ENCODE measurements at places on chromosomes 16 and 17.
A peak's percentile ranks its signal among the peaks of the same experiment; 100 is the strongest.

DNA sequence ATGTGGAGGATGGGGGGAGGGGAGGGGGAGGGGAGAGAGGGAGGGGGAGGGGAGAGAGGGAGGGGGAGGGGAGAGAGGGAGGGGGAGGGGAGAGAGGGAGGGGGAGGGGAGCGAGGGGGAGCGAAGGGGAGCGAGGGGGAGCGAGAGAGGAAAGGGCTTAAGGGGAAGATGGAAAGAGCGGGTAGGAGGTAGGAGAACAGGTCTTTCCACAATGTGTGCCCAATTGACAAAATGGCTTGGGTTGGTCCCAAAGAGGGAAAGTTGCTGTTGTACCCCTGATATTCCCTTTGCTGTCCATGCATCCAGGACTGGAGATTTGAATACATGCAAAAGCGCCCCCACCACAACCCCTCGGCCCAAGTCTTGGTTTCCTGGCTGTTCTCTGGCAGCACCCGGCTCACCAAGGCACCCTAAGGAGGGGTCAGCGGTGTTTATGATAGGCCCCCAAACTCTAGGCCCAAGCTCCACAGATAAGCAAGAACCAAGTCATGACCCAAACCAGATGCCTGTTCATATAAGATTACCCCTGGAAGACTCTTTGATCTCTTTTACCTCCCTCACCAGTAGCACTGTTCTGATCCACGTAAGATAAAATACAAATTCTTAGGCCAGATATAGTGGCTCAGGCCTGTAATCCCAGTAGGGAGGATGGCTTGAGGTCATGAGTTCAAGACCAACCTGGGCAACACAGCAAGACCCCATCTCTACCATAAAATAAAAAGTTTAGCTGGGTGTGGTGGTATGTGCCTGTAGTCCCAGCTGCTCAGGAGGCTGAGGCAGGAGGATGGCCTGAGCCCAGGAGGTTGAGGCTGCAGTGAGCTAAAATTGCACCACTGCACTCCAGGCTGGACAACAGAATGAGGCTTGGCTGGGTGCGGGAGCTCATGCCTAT lies 119.6 kb downstream of the ZFHX3 start:
- DNase-seq: no peak

- no peak for DNase-seq
These were observed 166.6 kb upstream of the SHISA6 start for GRCh38 chr17:11074451-11074850.

GRCh38 chr16:56936491-56936890 lies 4.5 kb downstream of the HERPUD1 start:
- no peak for DNase-seq

GRCh38 chr16:25411396-25412081 lies 153.9 kb upstream of the ZKSCAN2 start:
- DNase-seq: no peak

DNA sequence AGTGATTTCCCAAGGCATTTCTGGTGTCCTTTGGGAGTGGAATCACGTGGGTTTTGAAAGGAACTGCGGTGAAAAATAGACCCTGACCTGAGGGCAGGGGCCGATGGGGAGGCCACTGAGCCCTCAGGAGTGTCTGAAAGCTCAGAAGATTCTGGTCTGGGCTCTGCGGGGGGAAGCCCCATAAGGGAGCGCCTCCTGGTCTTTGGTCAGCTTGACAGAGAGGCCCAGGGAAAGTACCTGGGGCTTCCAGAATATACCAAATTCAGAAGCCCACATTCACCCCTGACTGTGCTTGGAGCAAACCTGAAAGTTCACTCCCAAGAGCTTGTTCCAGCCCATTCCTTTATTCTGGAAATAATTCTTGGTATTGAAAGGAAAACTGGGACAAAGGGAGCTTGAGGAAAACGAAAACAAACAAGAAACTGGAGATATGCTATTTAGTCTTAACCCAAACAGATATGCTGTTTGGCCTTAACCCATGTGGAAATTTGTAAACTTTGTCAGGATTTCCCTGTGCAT lies 23.2 kb upstream of the NAGLU start:
- no peak for DNase-seq

- no peak for DNase-seq
These were observed 23.4 kb downstream of the LPCAT2 start for GRCh38 chr16:55532227-55532626.

GRCh38 chr16:28837672-28838557 lies 8.2 kb downstream of the TUFM start:
- DNase-seq: no peak

DNA sequence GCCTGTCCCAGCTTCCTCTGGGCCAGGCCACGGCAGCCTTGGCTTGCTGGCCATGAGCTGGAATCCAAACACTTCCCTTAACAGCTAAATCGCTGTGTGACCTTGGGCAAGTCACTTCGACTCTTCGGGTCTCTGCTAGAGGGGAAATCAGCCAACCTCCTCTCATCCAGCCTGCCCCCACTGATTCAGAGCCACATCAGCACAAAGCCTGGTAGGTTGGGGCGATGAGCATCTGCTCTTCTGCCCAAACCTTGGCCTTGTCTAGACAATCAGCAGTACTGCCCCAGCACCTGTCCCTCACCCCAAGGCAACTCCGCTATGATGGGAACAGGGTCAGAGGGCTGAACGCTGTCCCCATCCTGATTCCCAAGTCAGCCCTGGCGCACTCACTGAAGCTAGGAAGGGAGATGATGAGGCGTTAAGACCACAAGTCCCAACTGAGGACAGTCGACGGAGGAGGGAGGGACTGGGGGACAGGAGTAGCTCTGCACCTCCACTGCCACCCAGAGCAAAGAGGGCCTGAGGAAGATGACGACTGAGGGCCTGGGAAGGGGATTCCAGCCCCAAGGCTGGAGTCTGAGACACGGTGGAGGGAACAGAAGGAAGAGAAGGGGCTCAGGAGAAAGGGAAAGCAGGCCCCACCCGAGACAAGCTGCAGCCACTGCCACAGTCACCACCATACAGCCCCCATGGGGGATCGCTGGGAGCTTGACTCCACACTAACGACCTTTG lies 1.3 kb downstream of the CLUH start:
- no peak for DNase-seq

- DNase-seq: peak; percentile 66
These were observed at the start of gene ABAT for GRCh38 chr16:8674413-8675022. Gene ABAT (plus strand): TSS chr16:8674617. CDS start chr16:8735740, 61,123 bp downstream.

GRCh38 chr17:34299956-34300577 lies 14.5 kb downstream of the CCL11 start:
- DNase-seq: no peak

DNA sequence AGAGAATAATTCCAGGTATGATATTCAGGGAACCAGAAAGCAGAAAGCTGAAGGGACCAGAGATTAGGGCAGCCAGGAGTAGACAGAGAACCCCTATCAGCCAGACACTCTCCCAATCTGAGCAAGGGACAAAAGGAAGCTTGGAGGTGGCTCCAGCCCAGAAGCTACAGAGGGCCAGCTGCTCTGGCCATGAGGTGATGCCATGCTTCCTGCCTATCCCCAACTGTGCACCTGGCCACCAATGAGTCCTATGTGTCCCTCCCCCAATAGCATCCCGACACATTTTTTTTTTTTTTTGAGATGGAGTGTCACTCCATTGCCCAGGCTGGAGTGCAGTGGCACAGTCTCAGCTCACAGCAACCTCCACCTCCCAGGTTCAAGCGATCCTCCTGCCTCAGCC lies 30.0 kb downstream of the NSMCE1 start:
- DNase-seq: no peak

GRCh38 chr17:41919165-41919817 lies 540 bp upstream of the ACLY start:
- DNase-seq: peak; percentile 12

DNA sequence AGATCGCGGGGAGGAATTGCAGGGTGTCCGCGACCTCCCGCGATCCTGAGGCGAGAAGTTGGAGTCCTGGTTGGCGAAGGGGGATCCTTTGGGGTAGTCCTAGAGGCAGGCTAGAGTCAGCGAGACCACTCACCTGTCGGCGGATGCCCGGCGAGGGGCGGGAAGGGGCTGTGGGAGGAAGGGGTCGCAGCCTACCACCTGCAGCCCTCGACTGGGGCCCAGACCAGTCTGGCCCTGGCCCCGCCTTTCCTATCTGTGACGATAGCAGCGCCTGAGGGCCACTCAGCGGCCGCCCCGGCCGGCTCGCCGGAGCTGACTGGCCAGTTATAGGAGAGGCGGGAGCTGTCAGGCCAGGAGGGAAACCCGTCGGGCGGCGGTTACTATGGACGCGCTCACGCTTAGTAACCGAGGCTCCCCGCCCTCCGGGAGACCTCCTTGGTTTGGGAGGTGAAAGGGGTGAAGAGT lies at the start of gene TEKT3:
Gene TEKT3 (minus strand): TSS at position 213 of the 465 bp plus-strand sequence. CDS start 10,012 bp downstream, outside the sequence.
- no peak for DNase-seq

DNA sequence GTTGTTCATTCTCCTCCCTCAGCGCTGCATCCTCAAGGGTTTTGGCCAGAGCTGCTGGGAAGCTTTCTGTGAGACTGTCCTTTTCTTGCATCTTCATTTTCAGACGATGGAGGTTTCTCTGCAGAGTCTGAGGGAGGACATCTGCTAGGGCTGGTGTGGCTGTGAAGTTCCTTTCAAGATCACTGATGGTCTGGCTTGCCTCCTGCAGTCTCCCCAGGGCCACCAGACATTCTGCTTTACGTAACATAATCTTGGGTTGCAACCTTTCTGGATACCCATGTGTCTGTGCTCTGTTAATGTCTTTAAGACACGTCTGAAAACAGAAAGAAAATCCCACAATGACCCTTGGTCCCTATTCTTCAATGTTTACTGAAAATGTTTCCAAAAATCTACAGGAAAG lies 29.0 kb downstream of the SMYD4 start:
- no peak for DNase-seq

GRCh38 chr16:53219795-53220454 lies 165.1 kb downstream of the CHD9 start:
- DNase-seq: no peak

DNA sequence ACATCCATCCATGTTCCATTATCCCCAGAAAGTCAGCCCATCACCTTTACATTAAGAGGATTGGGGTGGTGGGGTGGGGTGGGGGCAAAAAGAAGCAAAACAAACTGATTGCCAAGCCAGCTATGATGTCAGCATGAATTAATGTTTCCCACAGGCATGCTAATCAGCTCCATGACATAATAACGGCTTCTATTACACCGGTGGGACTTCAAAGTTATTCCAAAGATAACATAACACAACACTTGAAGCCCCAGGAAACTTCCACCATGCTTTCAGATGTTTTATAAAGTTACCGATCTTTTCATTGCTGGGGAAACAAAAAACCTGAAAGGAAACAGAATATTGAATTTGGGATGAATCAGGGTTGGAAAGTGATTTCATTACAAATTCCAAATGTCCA lies 155.9 kb upstream of the IRX5 start:
- no peak for DNase-seq

DNA sequence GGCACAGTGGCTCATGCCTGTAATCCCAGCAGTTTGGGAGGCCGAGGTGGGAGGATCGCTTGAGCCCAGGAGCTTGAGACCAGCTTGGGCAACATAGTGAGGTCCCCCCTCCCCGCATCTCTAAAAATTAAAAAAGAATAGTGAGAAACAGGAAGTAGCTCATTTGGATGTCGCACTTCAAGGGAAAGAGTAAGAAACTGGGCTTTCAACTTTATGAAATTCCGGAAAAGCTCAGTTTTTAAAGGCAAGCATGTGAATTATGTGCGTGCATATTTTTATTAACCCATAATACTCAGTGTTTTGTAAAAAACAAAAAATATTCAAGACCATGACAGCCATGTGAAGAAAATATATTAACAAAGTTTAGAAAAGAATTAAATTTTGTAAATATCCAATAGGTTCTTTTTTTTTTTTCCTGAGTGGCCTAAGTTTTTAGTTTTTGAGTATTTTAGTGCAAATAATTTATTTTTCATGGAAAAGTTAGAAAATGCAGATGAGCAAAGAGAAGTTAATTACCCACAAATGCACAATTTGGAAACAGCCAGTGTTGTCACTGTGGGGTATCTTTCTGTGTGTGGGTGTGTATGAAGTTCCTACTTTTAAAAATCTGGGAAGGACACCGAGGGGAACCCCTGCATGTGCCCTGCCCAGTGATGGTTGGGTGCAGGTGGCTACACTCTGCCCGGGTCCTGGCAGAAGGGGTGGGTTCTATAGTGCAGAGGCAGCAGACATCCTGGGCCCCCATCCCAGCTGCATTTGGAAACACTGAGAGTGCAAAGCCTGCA lies 40.0 kb downstream of the CIBAR2 start:
- no peak for DNase-seq

- no peak for DNase-seq
These were observed 1.3 kb upstream of the SENP3 start for GRCh38 chr17:7560172-7561027.

- no peak for DNase-seq
These were observed 3.6 kb downstream of the ALKBH5 start for GRCh38 chr17:18187226-18187625.

GRCh38 chr17:67944035-67944434 lies 52.2 kb downstream of the C17orf58 start:
- no peak for DNase-seq

DNA sequence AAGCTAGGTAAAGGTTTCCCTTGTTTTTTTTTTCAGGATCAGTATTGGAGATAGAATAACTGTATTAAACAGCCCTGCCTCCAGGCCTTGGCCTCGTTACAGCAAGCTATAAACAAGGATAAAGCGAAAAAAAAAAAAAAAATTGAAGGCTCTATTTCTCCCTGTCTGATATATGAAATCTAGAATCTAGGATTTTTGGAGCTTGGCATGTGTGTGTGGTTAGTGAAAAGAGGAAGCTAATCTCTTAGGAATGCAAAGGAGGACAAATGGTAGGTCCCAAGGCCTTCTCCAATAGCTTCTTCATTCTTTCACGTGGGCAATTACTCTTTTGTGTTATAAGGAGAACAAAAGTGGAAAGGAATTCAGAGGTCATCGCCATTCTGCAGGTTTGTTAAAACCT lies 470.3 kb downstream of the TMEM114 start:
- no peak for DNase-seq

DNA sequence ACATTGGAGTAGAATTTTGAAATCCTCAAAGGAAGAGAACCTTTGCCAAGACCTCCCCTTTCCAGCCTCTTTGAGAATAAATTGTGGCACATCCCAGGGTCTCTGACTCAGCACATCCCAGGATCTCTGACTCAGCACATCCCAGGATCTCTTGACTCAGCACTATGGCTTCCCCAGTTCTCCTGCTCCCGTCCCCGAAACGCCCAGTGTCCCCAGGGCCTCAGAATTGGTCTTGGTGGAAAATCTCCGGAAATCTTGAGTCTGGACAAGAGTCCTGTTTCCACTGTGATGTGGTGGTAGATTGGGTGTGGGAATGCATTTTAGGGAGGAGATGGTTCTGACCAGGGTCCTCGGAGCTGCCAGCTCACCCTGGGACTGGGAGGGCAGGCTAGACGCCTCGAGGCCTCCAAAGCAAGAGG lies 19.2 kb downstream of the PLXDC1 start:
- DNase-seq: no peak

- DNase-seq: no peak
These were observed 1010.9 kb downstream of the KCNJ18 start for GRCh38 chr17:22703204-22703603.

GRCh38 chr16:86510465-86511261 lies at the start of gene FOXF1:
Gene FOXF1 (plus strand): TSS chr16:86510527. CDS start chr16:86510570, 43 bp downstream.
- DNase-seq: no peak

DNA sequence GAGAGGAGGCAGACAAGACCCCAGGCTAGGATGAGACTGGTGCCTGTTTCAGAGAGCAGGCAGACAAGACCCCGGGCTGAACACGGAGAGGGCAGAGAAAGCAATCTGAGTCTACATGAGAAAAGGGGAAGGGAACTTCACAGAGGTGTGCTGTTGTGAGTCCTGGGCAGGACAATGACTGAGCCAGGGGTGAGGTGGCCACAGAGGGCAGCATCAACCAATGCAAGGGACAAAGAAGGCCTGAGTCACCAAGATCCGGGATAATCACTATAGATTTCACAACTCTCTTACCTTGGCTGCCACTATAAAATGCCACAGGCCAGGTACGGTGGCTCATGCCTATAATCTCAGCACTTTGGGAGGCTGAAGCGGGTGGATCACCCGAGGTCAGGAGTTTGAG lies 89.0 kb downstream of the SLC39A11 start:
- no peak for DNase-seq

Data from NCI-H187 (cell line).